ENCODE measurements at places on chromosomes 7 and 10.

DNA sequence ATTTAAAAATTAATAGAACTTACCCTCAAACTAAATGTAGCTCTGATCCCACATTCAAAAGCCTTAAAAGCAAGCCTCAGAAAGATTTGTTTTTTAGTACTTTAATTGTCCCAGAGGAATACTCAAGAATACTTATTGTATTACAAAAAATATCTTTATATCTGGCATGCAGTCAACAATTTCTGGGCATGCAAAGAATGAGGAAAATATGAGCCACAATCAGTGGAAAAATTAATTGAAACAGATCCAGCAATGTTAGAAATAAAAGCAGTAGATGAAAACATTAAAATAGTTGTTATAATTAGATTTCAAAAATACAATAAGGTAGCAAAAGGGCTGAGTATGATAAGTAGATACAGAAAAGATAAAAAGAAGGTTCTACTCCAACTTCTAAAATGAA, 154.7 kb downstream of the PON1 start:
- no peak for ATAC-seq

GRCh38 chr7:114806590-114807162, 115.2 kb upstream of the MDFIC start:
- ATAC-seq: no peak

GRCh38 chr10:25766213-25766612, 167.8 kb upstream of the MYO3A start:
- no peak for ATAC-seq

GRCh38 chr7:25348104-25348503, 119.8 kb upstream of the NPVF start:
- ATAC-seq: no peak

- ATAC-seq: no peak
Observed at GRCh38 chr10:93147281-93147680, 73.6 kb downstream of the CYP26A1 start.

DNA sequence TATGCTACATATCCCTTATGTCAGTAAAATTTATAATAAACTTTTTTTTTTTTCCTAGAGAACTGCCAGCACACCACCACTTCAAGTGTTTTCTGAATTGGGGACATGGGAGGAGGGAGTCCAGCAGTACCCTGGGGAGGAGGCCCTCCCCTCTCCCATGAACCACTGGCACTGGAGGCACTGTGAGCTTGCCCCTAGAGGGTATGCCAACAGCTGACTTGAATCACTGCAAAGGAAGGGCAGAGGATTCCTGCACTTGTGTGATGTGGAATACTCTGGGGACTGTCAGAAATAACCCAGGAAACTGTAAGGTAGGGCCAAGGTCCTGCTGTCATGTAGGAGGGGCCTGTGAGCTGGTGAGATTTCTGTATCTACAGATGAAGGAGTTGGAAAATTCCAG, 8.5 kb upstream of the ARMS2 start:
- ATAC-seq: no peak

- no peak for ATAC-seq
Observed at GRCh38 chr7:138848056-138848980, 50.3 kb upstream of the ATP6V0A4 start.

DNA sequence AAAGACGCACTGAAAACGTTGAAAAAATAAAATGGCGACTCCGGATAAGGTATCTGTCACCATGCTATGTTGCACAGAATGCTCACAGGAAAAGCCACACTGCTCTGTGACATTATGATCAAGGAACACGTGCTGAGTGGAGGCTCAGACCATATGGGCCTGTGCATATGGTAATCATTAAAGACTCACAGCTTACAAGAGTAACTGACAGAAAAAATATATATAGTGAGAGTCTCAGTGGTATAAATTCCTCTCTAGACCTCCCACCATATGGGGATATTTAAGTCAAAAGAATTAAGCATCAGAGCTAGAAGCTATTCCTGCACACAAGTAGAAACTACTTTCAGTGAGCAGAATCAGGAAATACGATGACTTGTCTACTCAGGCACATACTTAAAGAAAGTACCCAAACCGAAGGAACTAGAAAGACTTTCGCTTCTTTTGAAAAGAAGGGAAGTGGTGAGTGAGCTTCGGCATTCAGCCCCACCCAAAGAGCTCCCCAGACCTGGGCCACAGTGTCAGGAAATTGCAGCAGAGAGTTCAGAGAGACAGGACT, 65.1 kb upstream of the MPP7 start:
- ATAC-seq: peak; percentile 91

DNA sequence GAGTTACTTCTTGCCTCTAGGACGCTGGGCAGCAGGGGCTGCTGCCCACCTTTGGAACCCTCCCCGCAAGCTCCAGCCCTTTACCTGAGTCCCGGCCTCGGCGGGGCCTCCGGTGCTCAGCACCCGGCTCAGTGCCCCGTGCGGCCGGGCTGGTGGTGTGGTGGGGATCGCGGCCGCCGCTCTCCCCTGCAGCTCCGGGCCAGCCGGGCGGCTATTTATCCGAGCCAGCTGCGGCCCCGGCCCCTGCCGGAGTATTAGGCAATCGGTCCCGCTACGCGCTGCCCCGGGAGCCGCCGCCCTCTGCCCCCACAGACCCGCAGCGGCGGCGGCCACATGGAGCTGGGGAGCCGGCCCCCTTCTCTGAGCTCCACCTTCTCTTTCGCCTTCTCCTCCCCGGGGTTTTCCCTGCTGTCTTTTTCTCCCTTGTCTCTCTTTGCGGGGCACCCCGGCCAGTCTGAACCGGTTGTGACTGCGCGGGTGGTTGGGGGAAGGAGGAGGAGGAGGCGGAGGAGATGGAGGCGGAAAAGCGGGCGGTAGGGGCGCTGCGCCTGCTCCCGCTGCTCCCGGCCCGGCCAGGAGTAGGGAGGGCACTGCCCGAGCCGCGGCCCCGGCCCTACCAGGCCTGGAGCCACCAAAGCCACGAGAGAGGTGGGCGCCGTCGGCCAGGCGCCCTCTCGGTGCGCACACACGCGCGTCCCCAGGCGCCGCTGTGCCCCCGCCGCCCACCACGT, at the start of gene SLC16A9:
SLC16A9 (minus strand) TSS at position 456 of the 731 bp plus-strand sequence. CDS start 25,559 bp downstream, outside the sequence.
- peak; percentile 61 for ATAC-seq

DNA sequence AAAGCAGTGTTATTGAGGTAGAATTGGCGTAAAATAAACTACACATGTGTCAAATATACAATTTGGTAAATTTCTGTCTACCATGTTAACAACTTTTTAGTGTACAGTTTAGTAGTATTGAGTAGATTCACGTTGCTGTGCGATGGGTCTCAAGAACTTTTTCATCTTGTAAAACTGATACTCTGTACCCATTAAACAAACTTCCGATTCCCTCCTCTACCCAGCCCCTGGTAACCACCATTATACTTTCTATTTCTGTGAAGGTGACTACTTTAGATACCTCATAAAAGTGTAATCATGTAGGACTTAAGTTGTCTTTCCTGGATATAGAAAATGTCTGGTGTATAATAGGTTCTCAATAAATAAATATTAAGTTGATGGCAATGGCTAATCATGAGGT, 408.5 kb upstream of the POT1 start:
- no peak for ATAC-seq

DNA sequence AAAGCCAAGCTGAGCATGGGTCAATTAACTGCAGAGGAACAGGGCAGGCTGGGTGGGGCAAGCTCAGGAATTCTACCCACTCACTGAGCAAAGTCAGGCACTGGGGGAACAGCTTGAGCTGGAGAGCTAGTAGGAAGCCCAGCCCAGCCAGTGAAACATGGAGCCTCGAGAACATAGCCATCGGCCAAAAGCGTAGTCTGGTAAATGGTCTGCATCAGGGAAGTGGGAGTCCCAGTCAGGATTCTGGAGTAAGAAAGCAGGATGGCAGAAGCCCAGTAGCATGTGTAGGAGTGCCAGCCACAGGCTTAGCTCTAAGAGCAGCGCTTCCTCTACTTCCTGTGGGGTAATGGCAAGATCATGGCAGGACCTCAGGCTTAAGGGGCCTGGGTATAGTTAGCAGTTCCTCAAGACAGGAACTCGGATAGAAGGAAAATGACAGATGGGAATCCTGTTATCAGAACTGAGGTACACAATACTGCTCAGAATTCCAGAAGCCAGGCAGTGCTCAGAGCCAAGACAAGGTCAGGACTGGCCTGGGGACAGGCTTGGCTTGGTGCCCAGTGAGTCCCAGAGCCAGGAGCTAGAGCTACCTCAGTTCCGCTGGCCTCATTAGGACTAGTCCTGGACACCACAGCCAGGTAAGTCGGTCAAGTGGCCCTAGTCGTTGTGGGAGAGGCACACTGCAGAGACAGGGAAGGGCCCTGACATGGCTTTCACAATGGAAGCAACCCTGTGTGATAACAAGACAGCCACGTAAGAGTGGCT, 65.4 kb upstream of the MXI1 start:
- no peak for ATAC-seq

- no peak for ATAC-seq
Observed at GRCh38 chr7:79211724-79212123, 241.7 kb downstream of the MAGI2 start.

DNA sequence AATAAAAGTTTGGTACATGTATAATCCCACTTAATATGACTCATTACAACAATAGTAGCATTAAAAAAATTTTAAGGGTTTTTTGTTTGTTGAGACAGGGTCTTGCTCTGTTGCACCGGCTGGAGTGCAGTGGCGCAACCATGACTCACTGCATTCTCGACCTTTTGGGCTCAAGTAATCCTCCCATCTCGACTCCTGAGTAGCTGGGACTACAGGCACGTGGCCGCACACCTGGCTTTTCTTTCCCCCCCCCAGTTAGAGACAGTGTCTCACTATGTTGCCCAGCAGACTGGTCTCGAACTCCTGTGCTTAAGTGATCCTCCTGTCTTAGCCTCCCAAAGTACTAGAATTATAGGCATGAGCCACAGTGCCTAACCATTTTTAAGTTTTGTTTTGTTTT, 40.7 kb downstream of the KMT2C start:
- no peak for ATAC-seq

Data from activated CD4-positive, CD25-positive, alpha-beta regulatory T cell treated with anti-CD3 and anti-CD28 coated beads, Interleukin-2, amount 50 U/mL, for 24 hours (primary cell).